Hematopoietic multipotent progenitor cell treated with erythropoietin and hydrocortisone succinate and interleukin-3 and kit ligand, for 17 days (in vitro differentiated cells): ENCODE measurements at places on chromosomes 11 and 22.

- no peak for DNase-seq
Measured at GRCh38 chr11:57370251-57370650, 10.7 kb downstream of the PRG3 start.

GRCh38 chr11:1297011-1297575 is 12.3 kb downstream of the TOLLIP start:
- DNase-seq: no peak

- no peak for DNase-seq
Measured at GRCh38 chr11:102267609-102268008, 49.7 kb upstream of the BIRC3 start.

- peak; percentile 28 for DNase-seq
Measured at GRCh38 chr22:19477321-19478044, 1.5 kb downstream of the UFD1 start.

DNA sequence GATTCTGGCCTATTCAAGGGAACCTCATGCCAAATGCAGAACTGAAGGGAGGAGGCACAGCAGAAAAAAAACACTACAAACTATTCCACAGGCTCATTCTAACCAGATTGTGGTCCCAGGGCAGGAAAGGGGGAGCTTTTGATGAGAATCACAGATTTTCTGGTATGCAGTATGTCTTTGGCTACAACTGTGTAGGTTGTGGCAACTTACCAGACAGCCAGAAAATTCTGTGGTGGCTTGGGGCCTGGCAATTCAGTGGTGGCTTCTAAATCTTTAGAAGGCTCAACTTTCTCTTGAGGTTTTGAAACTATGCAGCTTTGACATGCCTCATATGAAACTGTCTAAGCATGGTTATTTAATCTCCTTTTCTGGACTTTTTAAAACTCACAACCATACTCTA is 850.8 kb upstream of the CCDC90B start:
- no peak for DNase-seq

- DNase-seq: peak; percentile 50
Measured at GRCh38 chr22:30402028-30402765, 5.4 kb downstream of the SEC14L2 start.

DNA sequence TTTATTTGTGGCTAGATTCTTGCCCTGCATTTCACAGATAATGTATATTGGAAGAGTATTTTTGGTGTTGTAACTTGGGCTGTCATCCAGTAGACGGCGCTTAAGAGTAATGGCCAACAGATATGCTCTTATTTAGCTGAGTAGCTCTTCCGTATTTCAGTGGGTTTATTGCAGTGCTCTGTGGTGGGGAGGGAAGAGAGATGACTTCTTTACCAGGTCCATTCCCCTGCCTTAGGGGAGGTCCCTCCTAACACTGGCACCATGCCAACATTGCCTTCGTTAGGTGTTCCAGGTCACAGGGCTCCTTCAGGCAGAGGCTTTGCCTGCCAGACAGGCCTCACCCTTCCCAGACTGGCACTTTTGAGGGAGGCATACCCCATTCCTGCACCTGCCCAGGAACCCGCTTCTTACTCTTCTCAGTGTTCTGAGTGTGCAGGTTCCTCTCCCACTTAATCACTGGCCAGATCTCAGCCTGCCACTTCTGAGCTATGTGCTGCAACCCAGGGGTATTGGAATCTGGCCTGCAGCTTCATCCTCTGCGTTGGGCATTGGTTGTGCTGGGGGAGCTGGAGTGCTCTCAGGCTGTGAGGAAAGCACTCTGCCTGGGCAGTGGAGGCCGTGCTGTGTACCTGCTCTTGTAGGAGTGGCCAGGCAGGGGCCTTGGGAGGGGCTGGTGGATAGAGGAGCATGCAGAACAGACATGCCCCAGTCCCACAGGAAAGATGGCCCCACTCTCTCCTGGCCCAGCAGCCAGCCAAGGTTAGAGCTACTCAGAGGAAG is 29.4 kb upstream of the SLN start:
- DNase-seq: peak; percentile 12

- DNase-seq: no peak
Measured at GRCh38 chr11:69105461-69106030, 50.2 kb upstream of the SMIM38 start.
